CD4-positive, alpha-beta T cell treated with Interleukin-6 for 4 hours (primary cell): ENCODE measurements at places on chromosomes 5 and 9.

- DNase-seq = no peak
Observed at GRCh38 chr5:83715236-83716065, 5.2 kb downstream of the HAPLN1 start.

DNA sequence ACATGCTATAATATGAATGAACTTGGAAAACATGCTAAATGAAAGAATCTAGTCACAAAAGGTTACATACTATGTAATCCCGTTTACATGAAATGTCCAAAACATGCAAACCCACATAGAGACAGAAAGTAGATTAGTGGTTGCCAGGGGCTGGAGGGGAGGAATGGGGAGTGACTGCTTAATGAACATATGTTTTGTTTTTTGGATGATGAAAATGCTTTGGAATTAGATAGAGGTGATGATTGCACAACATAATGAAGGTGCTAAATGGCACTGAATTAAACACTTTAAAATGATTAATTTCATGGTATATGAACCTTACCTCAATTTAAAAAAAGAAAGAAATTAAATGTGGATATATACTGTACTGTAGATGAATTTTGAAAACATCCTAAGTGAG is 17.6 kb upstream of the NDFIP1 start:
- no peak for DNase-seq

DNA sequence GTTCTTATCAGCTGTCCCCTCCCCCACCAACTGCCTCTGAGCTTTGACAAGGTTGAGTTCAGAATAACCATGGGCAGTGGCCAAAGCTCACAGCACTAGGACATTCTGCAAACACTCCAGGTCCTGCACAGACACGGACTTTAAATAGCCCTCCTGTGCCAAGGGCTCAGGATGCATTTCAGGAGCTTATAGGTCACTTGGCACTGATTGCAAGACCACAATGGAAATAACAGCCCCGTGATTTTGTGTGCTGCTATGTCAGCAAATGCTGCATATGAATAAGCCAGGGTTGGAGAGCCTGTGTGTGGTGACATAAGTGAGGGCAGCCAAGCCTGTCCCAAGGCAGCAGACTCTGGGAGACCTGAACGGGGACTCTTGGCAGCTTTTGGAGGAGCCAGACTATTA is 150.7 kb downstream of the DMRT2 start:
- no peak for DNase-seq

- no peak for DNase-seq
Observed at GRCh38 chr5:68780299-68780955, 313.4 kb upstream of the SLC30A5 start.

GRCh38 chr5:124655251-124655917 is 91.1 kb downstream of the ZNF608 start:
- DNase-seq = no peak

- DNase-seq = no peak
Observed at GRCh38 chr5:133142782-133143181, 91.0 kb downstream of the HSPA4 start.

- DNase-seq = no peak
Observed at GRCh38 chr9:123422635-123423310, 66.8 kb downstream of the CRB2 start.

- DNase-seq = no peak
Observed at GRCh38 chr9:3888497-3888858, 362.7 kb upstream of the RFX3 start.

GRCh38 chr5:87183896-87184295 is 83.8 kb upstream of the RASA1 start:
- DNase-seq = no peak

DNA sequence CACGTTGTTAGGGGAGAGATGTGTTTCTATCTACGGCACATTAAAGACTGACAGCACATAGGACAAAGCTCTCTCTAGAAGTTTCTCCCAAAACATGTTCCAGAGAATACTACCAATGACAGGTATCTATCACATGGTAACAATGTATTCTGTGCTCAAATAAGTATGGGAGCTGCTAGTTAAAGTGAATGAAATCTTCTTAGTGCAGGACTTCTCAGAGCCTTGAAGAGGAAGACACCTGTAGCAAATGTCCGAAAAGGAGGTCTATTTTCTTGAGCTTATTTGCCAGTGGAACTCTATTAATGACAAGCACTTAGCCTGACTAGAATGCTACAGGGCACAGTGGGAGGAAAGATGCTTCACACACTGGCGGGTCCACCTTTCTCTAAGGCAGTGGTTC is 137.4 kb downstream of the ENTREP1 start:
- DNase-seq = no peak

DNA sequence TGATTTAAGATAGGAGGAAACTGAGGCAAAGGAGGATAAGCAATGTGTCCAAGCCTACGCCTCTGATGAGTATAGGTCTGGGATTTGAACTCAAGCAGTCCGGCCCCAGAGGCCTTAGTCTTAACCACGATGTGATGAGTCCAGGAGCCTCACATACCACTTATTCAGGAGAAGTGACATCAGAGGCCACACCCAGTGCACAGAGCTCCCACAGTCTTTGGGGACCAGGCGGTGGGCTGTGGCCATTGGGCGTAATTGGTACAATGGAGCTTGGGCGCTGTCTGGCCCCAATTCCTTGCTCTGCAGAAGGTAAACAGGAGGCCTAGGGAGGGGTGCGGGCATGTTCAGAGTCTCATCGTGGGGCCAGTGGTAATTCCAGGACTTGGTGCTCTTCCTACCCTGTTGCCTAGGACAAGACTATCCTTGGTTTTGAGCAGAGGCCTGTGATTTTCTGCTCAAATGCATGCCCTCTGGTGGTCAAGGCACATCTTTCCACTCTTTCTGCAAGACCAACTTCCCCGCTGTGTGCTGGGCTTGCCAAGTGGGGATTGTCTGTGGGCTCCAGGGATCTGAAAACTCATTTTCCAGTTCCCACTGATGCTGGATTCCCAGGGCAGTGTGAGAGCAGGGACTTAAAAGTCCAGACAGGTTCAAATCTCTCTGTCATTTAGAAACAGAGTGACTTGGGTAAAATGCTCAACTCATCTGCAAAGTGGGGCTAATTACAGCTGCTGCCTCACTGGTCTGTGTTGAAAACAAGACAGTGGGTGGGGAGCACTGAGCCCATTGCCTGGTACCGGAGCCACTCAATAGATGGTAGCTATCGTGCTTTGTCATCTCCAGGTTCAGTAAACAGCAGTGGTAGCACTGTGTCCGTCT is 15.8 kb downstream of the NDST1 start:
- DNase-seq = peak; percentile 37

GRCh38 chr5:169695919-169696490 is 58.9 kb downstream of the DOCK2 start:
- DNase-seq = no peak

- no peak for DNase-seq
Observed at GRCh38 chr9:134297083-134297410, 29.2 kb upstream of the RXRA start.

- DNase-seq = no peak
Observed at GRCh38 chr5:153641183-153641688, 150.8 kb downstream of the GRIA1 start.

DNA sequence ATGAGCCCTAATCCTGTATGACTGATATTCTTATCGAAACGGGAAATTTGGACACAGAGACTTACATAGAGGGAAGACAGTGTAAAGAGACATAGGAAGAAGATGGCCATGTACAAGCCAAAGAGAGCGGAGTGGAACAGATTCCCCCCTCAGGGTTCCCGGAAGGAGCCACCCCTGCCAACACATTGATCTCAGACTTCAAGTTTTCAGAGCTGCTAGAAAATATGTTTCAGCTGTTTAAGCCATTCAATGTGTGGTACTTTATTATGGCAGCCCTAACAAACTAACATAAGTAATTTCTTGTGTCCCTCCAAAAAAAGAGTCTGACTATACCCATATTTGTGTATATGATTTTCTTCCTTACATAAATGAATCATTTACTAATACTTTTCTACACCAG is 128.0 kb upstream of the STC2 start:
- no peak for DNase-seq

GRCh38 chr5:6328173-6328572 is 50.2 kb downstream of the MED10 start:
- DNase-seq = no peak

GRCh38 chr5:74248576-74248975 is 392.0 kb downstream of the ENC1 start:
- no peak for DNase-seq

DNA sequence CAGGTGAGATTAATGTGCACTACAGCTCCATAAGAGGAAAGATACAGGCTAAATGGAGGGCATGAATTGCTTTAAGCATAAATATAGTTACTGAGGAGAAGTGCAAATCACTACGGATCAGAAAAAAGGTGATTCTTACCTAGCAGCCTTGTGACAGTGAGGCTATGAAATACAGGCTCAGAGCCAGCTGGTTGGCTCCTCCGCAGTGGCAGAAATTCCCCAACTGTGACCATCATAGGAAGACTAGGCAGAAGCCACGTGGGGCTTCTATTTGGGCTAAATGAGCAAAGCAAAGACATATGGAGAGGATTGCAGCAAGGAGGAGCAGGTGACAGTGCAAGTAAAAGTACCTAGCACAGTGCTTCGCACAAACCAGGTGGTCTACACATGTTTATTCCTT is 40.5 kb downstream of the CDO1 start:
- no peak for DNase-seq

DNA sequence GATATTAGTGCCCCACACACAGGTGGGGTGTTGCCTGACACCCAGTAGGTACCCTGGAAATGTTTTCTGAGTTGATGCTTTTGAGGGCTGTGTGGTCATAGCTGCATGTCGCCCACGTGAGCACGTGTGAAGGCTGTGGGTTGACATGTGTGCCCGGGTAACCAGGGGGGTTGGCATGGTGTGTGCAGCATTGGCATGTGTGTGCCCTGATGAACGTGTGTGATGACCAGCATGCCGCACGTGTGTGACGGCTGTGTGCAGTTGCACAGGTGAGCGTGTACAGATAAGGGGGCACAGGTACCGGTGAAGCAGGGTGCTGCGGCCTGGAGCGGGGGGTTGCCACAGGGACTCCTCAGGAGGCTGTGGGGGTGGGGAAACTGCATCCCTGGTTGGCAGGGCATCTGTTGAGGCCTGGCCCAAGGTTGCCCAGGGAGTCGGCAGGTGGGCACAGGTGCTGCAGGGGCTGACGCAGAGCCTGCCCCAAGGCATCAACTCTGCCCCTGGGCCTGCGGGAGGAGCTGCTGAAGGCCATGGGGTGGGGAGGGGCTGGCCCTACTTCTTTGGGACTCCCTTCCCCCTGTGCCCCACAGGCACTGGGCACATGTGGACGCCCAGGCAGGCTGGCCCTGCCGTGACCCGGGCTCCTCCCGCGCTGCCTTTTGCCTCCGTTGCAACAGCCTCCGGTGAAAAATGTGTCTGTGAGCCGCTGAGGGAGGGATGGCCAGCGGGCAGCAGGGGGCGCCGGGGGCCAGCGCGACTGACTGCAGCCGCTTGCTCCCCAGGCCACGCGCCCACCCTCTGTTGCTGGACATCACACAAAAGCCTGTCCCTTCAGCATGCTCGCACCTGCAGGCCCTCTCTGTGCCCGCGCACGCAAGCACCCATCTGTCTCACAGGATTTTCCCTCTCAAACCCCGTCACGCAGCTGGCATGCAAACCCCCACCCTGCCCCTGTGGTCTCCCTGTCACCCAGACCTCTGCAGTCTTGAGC is 2.2 kb downstream of the UNC5A start:
- DNase-seq = peak; percentile 4

DNA sequence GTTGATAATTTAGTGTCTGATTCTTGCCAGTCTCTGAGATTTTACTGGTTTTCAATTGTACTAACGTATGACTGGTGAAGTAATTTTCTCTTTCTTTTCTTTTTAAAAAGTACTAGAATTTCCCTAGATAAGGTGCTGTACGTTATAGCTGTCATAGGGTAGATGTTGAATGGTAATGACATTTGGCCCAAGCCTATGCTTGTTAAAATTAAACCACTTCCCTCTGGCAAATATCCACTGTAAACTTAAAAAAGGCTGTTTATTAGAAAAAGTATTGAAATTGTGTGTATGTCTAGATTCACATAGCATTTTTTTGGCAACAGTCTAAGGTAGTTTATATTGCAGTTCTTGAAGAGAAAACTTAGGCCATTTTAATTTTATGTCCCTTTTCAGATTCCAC is 97.6 kb downstream of the NNT start:
- DNase-seq = no peak

DNA sequence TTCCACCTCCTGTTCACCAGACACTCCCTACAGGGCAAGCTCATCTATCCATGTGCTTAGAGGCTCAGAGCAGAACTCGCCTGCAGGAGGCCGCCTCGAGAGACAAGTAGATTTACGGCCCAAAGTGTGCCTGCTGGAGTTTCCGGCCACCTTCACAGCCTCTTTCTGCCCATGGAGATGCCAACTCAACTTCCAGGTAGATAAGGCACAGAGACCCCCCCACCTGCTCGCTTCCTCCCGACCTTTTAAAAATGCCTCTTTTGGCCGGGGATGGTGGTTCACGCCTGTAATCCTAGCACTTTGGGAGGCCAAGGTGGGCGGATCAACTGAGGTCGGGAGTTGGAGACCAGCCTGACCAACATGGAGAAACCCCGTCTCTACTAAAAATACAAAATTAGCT is 46.6 kb downstream of the EXD3 start:
- DNase-seq = no peak

- no peak for DNase-seq
Observed at GRCh38 chr5:2642684-2643345, 108.7 kb downstream of the IRX2 start.

DNA sequence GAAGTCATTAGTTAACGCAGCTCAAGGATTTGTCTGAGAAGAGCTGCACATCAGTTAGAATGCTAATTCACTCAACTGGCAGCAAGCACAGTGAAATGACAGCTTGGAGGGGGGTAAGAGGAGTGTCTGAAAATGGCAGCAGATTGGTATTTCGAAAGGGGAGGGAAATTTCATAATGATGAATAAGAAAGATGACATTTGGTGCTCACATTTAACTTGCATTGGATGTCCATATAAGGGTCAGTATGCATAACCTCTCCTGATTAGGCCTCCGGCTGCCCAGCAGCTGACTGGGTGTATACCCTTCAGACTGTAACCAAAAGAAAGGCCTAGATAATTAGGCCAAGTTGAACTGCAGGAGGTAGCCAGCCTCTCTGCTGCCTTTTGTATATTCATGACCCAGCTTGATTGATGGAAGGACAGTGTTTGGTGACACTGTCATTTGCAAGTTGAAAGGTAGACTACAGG is 131.0 kb downstream of the PBX3 start:
- DNase-seq = no peak

DNA sequence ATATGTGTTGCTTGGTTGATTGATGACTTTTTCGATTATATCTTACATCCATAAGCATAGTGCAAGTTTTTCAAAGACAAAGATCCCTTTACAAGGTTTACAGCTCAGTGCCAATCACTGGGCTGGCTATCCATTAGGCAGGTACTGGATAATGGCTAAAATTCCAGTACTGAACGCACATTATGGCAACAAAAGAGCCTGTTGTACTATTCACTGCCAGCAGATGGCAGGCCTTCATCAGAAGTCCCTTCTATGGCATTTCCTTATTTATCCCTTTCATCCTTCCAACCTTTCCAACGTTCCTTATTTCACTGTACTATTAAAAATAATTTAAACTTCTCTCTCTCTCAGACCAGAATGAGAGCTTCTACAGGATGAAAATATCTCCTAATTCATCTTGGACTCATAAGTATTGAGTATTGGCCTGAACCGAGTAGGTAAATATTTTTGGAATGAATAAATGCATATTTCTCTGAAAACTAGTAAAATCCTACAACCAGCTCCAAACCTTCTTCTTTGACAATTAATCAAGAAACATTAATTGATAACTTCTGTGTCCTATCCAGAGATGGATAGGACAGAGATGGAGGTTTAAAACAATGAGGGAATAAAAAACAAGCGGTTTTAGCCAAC is 6.7 kb upstream of the WNT8A start:
- DNase-seq = peak; percentile 69
